Regular cardiac myocyte (primary cell): ENCODE measurements at places on chromosomes 11 and 22. TPM values are rescaled to one million over a fixed set of nuclear protein-coding genes. Genes with fewer than 3 reads are reported as not detected.

The CBY1 gene
- 17.8 and 30.7 TPM in 2 replicates for total RNA-seq

The PHF21B gene
- total RNA-seq, result not detected in 2 replicates

The RTN4RL2 gene
- total RNA-seq, result not detected in 2 replicates

The SCN3B gene
- under 0.01 TPM in 1 of 2 replicates, not detected in the other for total RNA-seq

The MS4A6E gene
- not detected in 2 replicates for total RNA-seq

The LSP1 gene
- 0.85 and 1.3 TPM in 2 replicates for total RNA-seq

The OR51Q1 gene
- not detected in 2 replicates for total RNA-seq

The SCGB1A1 gene
- not detected in 2 replicates for total RNA-seq

The TRIM48 gene
- not detected in 2 replicates for total RNA-seq

The POLDIP3 gene
- total RNA-seq, result 19.4 and 30.5 TPM in 2 replicates

The MDK gene
- 9.0 and 18.3 TPM in 2 replicates for total RNA-seq

The APOBEC3B gene
- 0.56 and 13.0 TPM in 2 replicates for total RNA-seq

The TPBGL gene
- total RNA-seq, result 0.28 TPM in 1 of 2 replicates, not detected in the other

The NXPE4 gene
- total RNA-seq, result not detected in 2 replicates

The MS4A1 gene
- not detected in 2 replicates for total RNA-seq

The NCAM1 gene
- 0.58 and 0.85 TPM in 2 replicates for total RNA-seq

The RASL10A gene
- not detected in 2 replicates for total RNA-seq

The KRTAP5-11 gene
- not detected in 2 replicates for total RNA-seq

The NAALADL1 gene
- 16.9 and 21.4 TPM in 2 replicates for total RNA-seq

The NRGN gene
- 0.28 and 0.77 TPM in 2 replicates for total RNA-seq

The C11orf97 gene
- not detected in 2 replicates for total RNA-seq

The PYGM gene
- total RNA-seq, result 1.7 and 6.8 TPM in 2 replicates

The SCGB1D2 gene
- not detected in 2 replicates for total RNA-seq

The SPDYC gene
- not detected in 2 replicates for total RNA-seq

The HBG1 gene
- not detected in 2 replicates for total RNA-seq

The CLMP gene
- 116 and 324 TPM in 2 replicates for total RNA-seq

The MPEG1 gene
- not detected in 2 replicates for total RNA-seq

The ZNF280A gene
- total RNA-seq, result under 0.01 and 0.28 TPM in 2 replicates

The ENTHD1 gene
- total RNA-seq, result under 0.01 TPM in 1 of 2 replicates, not detected in the other

The DEPDC7 gene
- total RNA-seq, result 5.1 and 5.8 TPM in 2 replicates

The RBFOX2 gene
- 121 and 168 TPM in 2 replicates for total RNA-seq

The RBMXL2 gene
- total RNA-seq, result under 0.01 TPM in 1 of 2 replicates, not detected in the other

The WNT11 gene
- 0.19 and 0.85 TPM in 2 replicates for total RNA-seq

The MRGPRE gene
- not detected in 2 replicates for total RNA-seq

The SLC35C1 gene
- 7.0 and 8.8 TPM in 2 replicates for total RNA-seq

The MMP27 gene
- not detected in 2 replicates for total RNA-seq

The DYNC2H1 gene
- total RNA-seq, result 21.3 and 57.2 TPM in 2 replicates

The CHST1 gene
- total RNA-seq, result under 0.01 and 0.19 TPM in 2 replicates

The TMEM126A gene
- total RNA-seq, result 30.7 and 57.1 TPM in 2 replicates

The FOLR1 gene
- total RNA-seq, result 0.28 TPM in 1 of 2 replicates, not detected in the other

The OR10D3 gene
- not detected in 2 replicates for total RNA-seq

The MYO18B gene
- under 0.01 and 0.28 TPM in 2 replicates for total RNA-seq

The MIAT gene
- total RNA-seq, result 0.38 and 1.1 TPM in 2 replicates

The OR6A2 gene
- total RNA-seq, result 0.19 and 0.28 TPM in 2 replicates

The CTTN gene
- total RNA-seq, result 405 and 436 TPM in 2 replicates

The MMP3 gene
- 0.19 and 4.5 TPM in 2 replicates for total RNA-seq
